GM18507 (cell line): ENCODE measurements at places on chromosomes 1 and 21.

DNA sequence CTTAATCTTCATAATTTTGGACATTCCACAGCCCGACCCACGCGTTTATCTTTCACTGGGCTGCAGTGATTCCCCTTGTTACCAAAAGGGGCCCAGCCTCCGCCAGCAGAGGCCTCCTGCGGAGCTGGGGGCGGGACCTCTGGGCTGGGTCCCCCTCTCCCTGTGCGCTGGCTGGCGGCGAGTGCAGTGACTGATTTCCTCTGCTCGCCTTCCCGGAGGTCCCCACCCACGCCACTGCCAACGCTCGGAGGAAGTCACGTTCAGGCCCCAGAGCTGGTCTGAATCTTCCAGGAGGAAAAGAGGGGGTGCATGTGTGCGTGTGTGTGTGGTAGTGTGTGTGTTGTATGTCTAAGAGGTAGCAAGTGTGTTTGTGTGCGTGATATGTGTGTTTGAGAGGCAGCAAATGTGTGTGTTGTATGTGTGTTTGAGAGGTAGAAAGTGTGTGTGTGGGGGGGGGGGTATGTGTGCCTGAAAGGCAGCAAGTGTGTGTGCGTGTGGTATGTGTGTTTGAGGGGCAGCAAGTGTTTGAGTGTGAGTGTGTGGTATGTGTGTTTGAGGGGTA, 35.0 kb upstream of the JAK1 start:
- no peak for DNase-seq

DNA sequence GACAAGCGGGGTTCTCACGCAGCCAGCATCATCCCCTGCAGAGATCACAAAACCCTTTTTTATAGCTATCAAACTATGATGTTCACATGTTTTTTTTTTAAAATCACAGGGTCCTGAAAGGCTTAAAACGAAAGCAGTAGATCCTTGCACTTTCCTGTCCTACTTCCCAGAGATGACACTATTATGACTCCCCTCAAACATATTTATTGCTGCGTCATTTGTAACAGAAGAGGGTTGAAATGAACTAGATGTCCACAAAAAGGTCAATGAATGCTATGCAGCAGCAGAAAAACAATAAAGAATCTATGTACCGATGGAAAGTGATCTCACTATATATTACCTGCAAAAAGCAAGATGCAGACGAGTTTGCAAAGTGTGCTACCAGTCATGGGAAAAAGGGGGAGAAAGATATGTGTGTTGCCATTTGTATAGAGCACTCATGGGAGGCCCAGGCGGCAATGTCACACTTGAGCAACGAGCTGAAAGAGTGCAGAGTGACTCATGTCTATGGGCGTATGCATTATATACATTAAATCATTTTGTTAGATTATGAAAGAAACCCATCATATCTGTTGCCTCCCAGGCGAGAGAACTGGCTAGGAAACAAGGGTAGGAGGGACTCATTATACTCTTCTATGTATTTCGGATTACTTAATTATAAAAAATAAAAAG, 68.9 kb upstream of the PARP1 start:
- no peak for DNase-seq

GRCh38 chr21:41877901-41878830, 978 bp downstream of the PRDM15 start:
- DNase-seq: no peak

- DNase-seq: no peak
Observed at GRCh38 chr1:119587341-119587740, 60.7 kb downstream of the ZNF697 start.

DNA sequence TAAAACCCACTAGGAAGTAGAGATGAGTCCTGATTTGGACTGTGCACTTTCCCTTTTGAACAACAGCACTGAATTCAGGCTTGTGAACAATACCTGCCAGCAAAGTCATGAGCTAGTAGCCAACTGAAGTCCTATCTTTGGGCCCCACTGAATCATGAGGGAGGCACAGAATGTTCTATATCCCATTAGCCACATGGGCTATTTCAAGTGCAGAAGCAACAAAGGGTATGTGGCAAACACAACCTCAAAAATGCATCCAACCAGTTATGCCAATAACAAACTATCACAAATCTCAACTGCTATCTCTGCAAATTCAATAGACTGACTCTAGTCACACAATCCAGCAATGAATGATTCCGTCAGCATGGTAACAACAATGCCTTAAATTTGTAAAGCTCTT, 276.0 kb downstream of the MRPL39 start:
- no peak for DNase-seq

DNA sequence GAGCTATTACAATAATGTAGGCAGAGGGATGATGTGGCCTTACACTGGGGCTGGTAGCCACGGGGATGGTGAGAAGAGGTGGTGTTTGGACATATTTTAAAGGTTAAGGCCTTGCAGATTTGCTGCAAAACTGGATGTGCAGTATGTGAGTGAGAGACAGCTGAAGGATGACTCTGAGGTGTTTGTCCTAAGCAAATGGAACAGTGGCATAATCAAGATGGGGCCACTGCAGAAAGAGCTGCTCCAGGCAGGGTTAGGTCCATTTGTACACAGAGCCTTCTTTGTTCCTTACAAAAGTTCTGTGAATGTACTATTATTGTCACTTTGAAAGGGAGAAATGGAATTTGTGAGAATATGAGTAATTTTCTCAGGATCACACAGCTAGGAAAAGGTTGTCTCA, 220.4 kb upstream of the ZP4 start:
- DNase-seq: no peak
